ENCODE measurements at places on chromosomes 1 and 21. TPM values are rescaled to one million over a fixed set of nuclear protein-coding genes. Genes with fewer than 3 reads are reported as not detected.

The ZFYVE9 gene
- 0.35 TPM for total RNA-seq

The LRRC38 gene
- not detected for total RNA-seq

GRCh38 chr1:55584526-55585401 lies 369.6 kb upstream of the USP24 start:
- DNase-seq: no peak

DNA sequence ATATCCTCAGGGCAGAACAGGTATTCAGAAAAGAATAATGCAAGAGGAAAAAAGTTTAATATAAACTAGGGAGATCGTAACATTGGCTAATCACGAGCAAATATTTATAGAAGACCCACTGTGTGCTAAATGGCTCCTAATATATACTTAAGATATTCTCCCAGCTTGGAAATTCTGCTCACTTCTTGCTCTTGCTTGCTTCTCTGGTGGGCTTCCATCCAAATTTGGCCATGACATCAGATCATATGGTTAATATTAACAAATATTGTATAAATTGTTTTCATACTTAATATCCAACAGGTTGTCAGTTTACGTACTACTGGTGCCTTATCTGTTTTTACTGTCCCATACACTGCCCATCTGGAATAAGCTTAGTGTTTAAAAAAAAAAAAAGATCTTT lies 1.1 kb downstream of the COX20 start:
- DNase-seq: no peak

DNA sequence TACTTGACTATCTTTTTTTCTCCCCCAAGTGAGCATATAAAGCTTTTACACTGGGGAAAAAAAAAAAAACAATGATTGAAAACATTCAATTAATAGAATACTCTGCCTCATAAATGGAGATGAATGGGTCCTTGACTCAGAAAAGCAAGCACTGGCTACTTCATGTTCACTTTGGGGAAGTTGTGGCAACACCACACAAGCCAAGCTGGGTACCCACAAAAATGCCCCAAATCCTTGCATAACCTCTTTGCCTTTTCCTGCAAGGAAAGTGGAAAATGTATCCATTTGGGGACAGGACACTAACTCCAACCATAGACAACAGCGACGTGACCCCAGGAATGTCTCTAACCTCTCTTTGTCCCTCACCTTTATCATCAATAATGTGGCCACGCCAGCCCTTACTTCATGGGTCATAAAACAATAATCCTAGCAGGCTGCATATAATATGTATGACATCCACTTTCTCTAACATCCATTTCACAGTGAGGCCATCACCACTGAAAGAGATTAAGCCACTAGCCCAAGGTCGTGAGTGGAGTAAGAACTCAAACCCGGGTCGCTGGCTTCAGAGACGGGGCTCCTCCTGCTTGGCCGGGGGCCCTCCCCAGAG lies 2.3 kb downstream of the ECE1 start:
- DNase-seq: no peak
